Body of pancreas (tissue), 4 donors: ENCODE measurements at places on chromosomes 5 and 9. TPM values are rescaled to one million over a fixed set of nuclear protein-coding genes. Genes with fewer than 3 reads are reported as not detected.

Gene S100Z
- total RNA-seq: not detected

Gene GABRA6
- total RNA-seq: not detected

Gene C9
- total RNA-seq: not detected

Gene SLC6A7
- not detected for total RNA-seq

Gene FGF10
- 8.6 TPM for total RNA-seq

Gene LHX2
- not detected for total RNA-seq

Gene FAM221B
- 0.33 TPM for total RNA-seq

Gene MEF2C
- 23.7 TPM for total RNA-seq

Gene DEPDC1B
- total RNA-seq: 0.66 TPM

DNA sequence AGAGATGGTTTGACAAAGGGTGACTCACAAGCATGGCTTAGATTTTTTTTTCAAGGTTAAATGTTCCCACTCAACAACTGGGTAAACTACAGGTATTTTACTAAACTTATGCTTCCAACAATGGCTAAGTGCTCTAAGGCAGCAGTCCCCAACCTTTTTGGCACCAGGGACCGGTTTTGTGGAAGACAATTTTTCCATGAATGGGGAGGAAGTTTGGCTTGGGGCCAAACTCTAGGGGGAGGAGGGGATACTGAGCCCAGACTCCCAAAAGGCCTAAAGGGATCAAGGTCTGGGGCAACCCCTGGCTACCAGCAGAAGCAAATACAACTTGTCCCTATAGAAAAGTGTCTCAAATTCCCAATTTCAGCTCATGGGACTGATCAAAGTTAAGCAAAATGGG, 32.0 kb upstream of the HSD17B3 start:
- DNase-seq: no peak

DNA sequence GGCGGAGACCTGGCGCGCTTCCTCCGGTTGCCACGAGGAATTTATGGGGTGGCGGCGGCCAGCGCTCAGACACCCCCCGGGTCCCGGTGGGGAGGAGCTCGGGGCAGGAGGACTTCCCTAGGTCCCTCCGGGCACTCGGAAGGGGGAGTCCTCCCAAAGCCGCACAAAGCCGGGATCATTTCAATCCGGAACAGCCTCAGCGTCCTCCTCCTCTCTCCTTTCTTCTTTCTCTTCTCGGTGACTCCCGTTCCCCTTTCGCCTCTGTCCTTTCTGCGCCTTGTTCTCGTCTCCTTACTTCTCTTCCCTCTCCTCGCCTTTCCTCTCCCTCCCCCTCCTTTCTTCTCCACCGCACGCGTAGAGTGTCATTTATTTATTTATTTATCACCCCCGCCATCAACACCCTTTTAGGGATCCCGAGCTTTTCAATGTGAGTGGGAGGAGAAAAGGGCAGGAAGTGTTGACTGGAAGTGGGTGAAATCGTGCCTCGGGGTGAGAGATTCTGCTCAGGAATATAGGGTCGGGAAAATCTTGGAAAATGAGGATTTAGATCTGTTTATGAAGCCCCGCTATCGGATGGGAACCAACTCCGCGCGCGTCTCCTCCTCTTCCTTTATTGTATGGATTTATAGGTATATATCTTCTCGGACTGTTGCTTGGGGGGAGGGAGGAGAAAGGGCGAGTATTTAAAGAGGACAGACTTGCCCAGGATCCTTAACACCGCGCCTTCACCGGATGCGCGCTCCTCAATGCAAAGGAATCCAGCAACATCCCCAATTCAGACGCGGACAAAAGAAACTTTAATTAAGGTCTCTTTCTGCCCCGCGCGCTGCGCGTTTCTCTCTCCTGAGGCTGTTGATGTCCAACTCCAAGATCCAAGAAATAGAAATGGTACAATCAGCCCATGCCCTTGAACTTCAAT, 2.0 kb upstream of the ZNF462 start:
- DNase-seq: peak; percentile 7

GRCh38 chr9:1073497-1073896, 23.3 kb downstream of the DMRT2 start:
- no peak for DNase-seq

DNA sequence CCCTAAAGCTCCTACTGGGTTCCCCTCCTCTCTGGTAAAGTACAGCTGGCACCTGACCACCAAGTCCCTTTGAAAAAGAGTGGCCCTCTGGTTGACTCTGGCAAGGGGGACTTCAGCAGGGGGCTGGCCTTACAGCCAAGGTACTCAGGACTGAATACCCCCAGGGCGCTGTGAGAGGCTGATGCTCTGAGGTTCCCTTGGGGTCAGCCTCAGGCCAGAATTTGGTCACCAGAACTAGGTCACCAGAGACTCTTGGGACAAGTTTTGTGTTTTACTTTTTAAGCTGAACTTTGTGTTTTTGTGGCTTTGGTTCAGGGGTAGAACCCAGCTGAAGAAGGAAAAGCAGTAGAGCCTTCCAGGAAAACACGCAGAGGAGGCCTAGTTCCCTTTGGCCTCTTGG, 23.3 kb upstream of the SMU1 start:
- DNase-seq: no peak

GRCh38 chr9:94097788-94098414, 13.6 kb downstream of the PTPDC1 start:
- DNase-seq: peak; percentile 16

DNA sequence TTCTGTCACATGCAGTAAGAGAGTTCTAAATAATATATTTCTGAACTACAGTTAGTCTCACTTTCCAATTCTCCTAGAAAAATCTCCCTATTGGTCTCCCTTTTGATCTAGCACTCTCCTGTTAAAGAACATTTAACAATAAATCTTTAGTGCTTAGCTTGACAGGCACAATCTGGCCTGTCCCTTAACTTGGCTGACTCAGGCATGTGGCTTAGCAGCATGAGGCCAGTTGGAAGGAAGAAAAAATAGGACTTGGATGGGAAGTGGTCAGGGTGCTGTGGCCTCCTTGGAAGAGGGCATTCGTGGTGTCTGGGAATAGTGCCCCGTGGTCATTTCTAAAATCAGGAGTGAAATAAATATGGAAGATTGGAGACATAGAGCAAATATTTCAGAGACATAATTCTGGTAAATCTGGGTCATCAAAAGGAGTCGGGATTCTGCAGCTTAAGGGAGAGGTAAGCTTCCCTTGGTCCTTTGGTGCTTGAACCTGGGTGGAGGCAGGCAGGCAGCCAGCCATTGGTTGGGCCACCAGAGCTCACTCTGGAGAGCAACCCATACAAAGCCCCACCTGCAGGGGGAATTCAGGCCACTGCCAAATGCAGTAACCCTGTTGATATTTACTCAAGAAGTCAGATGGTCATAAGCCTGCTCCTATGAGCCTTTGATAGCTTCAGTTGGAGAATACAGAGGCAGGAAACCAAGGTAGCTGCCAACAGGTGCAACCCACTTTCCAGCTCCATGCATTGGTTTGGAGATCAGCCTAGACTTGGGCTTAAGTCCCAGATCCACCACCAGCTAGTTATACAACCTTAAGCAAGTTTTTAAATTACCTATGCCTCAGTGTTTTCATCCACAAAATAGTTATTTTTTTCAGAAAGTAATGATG, 28.8 kb upstream of the TLE4 start:
- DNase-seq: no peak

DNA sequence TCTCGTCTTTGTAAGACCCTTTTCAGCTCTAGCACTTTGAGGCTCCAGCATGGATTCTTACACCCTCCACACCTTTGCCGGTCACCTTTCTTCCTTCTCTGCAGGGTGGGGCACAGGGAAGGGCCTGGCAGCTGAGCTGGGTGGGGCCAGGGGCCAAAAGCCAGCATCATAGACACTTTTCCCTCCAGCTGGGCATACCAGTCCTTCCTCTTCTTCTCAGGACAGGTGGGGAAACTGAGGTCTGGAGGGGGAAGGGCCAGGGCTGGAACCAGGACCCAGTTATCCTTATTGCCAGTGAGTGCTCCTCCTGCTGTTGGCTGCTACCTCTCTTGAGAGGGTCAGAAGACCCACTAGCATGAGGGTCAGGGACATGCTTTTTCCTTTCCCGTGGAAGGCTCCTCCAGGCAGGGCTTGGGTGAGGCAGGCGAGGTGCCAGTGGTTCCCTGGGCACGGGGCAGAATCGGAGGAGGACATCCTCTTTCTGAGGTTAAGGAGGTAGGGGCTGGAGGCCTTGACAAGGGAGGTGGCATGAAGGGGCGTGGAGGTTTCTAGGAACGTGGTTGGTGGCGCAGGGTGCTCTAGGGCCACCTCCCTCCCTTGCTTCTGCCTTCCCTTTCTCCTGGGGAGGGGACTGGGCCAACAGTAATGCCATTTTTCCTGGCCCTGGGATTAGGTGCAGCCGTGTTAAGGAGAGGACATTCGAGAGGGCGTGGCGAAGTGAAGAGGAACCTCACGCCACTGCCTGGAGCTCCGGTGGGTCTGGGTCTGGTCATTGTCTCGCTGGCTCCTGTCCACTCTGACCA, at the start of gene NDST1:
NDST1 (plus strand) TSS at position 658 of the 803 bp plus-strand sequence. CDS start 13,124 bp downstream, outside the sequence.
- no peak for DNase-seq

GRCh38 chr9:37464426-37465248, 613 bp downstream of the ZBTB5 start:
- DNase-seq: peak; percentile 82

DNA sequence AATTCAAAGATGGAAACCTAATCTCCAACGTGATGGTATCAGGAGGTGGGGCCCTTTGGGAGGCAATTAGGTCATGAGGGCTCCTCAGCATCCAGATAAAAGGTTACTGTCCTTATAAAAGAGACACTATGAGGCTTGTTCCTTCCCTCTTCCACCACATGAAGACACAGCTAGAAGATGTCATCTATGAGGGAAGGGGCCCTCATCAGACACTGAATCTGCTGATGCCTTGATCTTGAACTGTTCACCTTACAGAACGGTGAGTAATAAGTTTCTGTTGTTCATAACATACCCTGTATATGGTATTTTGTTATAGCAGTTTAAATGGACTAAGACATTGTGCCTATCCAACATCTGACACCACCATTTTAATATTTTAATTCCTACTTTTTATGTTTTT, 19.7 kb upstream of the CCNH start:
- DNase-seq: no peak

- no peak for DNase-seq
Measured at GRCh38 chr5:126746290-126746689, 30.6 kb upstream of the LMNB1 start.

- DNase-seq: no peak
Measured at GRCh38 chr5:124463851-124464250, 282.6 kb downstream of the ZNF608 start.

GRCh38 chr5:82421119-82421518, 143.0 kb upstream of the RPS23 start:
- no peak for DNase-seq

DNA sequence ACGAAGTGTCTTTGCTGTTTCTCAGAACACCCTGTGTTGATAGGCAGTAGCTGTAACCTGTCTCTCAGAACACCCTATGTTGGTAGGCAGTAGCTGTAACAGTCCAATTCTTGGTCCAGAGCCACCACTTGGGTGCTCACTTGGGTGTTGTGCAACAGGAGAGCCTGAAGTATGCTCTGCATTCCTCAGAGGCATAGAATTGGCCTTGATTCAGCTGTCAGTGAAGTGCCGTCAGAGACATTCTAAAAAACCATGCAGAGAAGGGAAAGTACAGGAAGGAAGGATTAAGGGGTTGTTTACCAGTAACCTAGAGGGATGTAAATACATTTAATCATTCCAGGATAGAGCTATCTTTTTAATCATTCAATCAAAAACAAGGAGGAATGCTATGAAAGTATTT, 231.2 kb downstream of the ARRDC3 start:
- DNase-seq: peak; percentile 77

- DNase-seq: peak; percentile 61
Measured at GRCh38 chr5:141883184-141883891, 5.1 kb upstream of the PCDH1 start.

DNA sequence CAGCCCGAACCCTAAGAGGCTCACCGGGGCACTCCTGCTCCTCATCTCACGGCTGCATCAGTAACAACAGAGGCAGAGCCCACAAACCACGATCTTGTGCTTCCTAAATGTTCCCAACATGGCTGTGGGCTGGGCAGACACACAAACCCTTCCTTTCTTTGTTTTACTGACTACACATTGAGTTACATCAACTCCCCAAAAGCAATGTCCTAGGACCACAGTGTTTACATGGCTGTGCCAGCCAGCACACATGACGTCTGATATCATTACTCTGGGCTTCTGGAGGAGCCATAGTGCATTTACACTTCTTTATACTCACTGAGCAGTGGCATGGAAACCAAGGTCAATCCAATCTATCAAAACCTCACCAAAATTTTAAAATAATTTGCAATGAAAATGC, 101.4 kb downstream of the LHFPL2 start:
- DNase-seq: no peak

DNA sequence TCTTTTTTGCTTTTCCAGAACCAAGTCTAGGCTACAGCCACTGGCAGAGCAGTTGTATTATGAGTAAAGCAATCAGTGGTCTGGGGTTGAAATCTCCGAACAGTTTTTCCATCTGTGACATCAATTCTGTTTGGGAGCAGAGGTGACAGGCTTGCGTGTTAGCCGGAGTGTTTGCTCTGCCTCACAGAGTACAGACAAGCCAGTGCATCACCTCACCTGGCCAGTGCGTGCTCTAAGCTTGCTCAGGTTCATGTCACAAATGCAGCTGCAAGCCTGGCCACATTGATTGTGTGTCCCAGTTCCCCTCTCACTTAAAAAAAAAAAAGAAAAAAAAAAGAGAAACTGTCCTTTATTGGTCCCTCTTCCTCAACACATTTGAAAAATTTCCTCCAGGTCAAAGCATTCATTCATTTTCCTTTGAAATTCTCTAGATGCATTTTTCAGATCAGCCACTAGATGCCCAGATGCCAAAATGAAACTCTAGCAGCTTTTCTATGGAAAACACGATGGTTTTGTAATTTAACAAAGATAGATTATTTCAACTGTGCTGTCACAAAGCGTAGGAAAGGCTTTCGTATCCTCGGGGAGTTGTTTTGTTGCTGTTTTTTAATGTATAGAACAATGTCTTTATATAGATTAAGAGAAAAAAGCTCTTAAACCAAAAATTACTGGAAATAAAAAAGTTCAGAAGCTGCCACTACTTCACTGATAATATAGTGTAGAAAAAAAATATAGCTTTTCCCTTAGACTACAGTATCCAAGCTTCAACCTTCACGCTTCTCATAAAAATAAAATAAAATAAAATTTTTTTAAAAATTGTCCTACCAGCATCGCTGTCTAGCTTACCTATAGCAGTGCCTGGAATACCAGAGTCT, 585.5 kb downstream of the TLE1 start:
- no peak for DNase-seq

DNA sequence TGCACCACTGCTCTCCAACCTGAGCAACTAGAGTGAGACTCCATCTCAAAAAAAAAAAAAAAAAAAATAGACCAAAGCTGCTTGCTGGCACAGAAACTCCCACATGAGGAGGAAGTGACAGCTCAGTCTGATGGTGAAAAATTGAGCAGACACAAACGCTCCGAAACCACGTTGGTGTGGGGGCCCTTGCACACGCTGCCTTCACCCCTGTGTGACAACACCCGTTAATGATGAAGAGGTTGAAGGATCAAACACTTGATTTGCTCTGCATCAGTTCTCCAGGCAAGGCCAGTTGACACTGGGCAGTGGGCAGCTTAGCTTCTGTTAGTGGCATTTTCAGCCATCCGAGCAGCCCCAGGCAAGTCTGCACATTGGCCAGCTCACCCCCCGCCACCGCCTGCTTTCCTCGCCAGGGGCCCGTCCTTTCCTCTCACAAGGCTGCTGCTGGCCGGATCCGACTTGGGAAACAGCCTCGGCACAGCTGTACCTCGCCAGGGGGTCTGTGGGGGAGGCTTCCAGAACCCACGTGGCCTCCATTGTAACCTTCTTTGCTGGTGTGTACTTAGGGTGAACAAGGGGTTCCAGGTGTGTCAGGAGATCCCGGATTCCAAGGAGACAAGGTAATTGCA, 79.8 kb downstream of the COL27A1 start:
- no peak for DNase-seq

- peak; percentile 48 for DNase-seq
Measured at GRCh38 chr5:36373527-36374086, 71.9 kb upstream of the RANBP3L start.
